ENCODE measurements at places on chromosomes 2 and 18.

DNA sequence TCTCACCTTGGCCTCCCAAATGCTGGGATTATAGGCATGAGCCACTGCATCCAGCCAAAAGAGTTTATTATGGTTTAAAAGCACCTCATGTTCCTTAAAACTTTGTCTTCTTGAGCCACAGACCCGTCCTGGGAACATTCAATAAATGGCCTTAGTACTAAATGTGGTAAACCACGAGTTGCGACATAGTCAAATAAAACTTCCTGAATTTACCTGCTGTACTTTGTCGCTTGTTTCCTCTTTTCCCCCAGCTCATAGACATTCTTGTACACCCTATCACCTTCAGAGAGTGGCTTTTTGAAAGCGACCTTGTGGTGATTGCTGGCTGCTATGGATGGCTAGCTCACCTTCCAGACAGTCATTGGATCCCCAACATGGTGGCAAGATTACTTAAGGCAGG, 310.4 kb downstream of the LRRTM1 start:
- DNase-seq: no peak

DNA sequence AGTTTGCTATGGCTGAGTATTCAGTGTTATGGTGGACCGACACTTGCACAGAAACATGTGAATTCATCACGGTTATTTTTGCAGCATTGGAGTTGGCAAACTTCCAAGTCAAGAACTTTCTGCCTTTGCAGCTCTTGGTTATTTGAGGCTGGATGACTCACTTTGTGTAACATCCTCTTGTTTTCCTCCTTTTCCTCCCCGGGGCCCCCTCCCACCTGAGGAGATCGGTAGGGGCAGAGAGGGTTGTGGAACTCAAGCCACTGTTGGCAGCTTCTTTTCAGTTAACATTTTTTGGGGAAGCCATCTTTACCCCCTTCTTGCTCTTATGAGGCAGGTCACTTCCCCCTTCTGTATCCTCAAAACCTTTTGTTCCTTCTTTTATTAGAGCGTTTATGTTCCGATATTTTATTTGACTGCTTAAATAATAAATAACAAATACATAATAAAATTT, 48.6 kb downstream of the DDX1 start:
- no peak for DNase-seq

- no peak for DNase-seq
These were observed 157.9 kb downstream of the ANKRD44 start for GRCh38 chr2:197152451-197153228.

GRCh38 chr2:104919127-104919526, 65.2 kb downstream of the POU3F3 start:
- no peak for DNase-seq

DNA sequence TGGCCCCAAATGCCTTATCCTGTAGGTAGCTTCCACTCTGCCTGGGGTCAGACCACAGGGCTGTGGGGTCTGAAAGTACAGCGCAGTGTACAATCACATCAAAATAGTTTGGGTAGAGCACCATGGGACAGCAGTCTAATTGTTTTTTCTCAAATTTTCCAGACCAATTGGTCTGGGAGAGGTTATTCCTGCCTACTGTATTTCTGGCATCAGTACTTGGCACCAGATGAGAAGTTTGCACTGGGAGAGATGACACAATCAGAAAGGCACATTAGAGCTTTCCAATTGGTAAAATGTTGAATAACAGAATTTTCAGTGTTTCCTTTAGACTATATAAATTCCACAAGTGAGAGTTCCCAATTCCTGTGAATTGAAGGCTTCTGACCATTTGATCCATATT, 30.9 kb upstream of the LRRTM1 start:
- DNase-seq: no peak

DNA sequence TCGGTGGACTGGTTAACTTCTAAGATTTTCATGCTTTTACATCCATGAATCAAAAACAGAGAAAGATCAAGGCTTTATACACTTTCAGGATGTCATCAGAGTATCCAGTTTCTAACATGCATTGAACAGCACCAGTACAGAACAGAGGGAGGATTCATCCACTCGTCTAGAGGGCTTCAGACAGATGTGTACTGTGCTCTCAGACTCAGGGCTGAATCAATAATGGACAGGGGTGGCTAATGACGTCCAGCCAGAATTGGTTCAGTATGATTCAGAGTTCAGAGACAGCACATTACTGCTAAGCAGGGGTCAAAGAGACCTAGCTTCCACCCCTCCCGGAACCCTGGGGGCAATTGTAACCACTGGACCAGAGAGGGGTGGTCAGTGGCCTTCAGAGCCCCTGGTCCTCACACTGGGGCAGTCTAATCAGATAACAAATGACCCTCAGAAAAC, 37.3 kb downstream of the RNU4ATAC start:
- DNase-seq: no peak

DNA sequence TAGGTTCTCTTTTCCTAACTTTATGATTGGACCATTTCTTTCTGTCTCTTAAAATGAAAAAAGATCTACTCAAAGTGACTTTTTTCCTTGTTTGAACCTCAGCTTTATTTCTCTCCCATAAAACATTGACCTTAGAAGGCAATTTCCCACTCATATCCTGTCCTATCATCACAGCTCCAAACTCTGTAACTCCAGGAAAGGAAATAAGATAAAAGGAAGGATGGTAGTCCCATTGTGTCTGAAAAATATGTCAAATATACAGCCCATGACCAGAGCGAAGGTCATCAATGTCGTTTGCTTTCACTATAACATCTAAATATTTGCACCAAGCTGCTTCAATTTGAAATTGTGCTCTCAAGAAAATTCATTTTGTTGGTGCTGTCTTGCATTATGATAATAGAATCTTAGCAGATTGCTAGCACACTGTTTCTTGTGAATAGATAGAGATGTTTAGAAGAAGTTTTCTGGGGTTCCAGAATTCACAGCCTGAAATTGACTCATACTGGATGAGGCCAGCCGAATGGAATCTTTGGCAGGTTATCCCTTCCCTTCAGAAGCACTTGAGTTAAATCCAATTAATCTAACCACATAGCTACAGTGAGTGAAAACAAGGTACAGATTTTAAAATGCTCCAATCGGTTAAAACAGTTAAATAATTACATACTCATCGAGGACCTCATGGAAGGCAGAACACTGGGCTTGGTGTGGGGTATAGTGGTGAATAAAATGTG, 95.1 kb downstream of the CRIM1 start:
- no peak for DNase-seq

DNA sequence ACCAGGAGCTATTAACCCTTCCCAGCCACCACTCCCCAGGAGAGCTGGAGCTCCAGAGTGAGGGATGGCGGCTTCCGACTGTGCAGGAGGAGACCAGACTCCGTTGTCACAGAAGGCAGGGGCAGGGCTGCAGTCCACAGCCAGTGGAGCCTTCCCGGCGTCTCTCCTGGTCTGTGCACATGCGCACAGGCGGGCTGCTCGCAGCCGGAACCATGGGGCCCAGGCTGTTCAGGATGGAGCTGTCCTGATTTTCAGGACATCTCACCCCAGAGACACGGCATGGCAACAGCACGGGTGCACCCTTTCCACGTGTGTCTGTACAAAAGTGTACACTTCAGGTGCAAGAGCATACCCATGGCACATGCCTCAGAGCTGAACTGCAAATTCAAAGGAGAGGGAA, 28.9 kb downstream of the EIPR1 start:
- no peak for DNase-seq

DNA sequence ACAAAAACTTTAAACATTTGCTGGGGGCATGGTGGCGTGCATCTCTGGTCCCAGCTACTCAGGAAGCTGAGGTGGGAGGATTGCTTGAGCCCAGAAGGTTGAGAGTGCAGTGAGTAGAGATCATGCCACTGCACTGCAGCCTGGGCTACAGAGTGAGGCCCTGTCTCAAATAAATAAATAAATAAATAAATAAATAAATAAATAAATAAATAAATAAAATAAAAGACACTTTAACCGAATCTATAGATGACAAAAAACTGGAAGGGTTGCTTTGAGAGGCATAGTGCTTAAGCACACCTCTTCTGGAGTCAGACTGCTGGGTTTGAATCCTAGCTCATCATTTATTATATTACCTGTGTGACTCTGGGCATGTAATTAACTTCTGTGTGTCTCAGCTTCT, 21.2 kb upstream of the CHN1 start:
- DNase-seq: no peak

DNA sequence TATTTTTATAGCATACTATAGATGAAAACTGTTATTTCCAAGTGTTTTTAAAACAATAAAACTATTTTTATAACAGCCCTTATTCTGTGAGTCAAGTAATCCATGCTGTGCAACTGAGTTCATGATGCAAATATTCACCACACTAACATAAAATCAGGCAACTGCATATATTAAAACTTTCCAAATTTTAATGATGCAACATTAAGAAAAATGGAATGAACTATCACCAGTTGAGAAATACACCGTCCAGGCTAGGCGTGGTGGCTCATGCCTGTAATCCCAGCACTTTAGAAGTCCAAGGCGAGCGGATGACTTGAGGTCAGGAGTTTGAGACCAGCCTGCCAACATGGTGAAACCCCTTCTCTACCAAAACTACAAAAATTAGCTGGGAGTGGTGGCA, 114.5 kb downstream of the CDH2 start:
- DNase-seq: no peak

- DNase-seq: no peak
These were observed 75.5 kb downstream of the NPAS2 start for GRCh38 chr2:100895402-100895801.

GRCh38 chr2:66748939-66749338, 314.0 kb downstream of the MEIS1 start:
- no peak for DNase-seq

DNA sequence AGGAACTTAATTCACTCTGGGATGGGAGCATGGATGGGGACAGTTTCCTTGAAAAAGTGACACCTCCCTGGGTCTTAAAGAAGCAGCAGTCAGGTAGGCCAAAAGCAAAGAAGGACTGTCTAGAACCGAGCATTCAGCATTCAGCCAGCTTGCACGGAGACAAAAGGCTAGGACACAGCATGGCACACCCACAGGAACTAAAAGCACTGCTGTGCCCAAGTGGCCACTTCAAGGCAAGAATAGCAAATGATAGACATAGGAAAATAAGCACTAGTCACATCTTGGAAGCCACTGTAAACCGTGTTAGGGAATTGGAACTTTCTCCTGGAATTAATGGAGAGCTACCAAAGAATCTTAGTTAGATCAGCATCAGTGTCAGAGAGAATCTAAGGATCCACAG, 47.0 kb downstream of the LRP2 start:
- no peak for DNase-seq

- no peak for DNase-seq
These were observed 28.4 kb upstream of the SELENOI start for GRCh38 chr2:26317377-26318105.

DNA sequence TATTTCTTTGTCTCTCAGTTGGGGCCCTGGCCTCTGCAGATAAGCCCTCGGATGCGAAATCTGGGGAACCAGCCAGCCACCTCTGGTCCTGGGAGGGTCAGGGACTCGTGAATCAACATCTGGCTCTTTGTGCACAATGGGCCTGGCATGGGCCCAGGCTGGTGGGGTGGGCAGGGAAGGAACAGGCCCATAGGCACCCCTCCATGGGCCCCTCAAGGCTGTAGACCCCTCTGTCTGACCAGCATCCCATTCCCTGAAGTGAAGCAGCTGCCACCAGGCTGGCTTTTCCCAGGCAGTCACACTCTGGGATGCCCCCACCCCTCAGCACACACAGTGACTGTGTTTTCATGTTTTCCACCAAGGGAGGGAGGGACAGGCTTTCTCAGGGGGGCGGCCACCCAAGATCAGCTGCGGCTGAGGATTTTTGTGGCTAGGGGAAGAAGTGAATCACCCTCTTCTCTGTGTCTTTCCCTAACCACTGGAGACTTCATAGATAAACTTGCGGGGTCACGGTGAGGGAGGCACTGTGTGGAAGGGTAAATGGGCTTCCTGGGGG, 166.0 kb downstream of the AGAP1 start:
- DNase-seq: no peak

DNA sequence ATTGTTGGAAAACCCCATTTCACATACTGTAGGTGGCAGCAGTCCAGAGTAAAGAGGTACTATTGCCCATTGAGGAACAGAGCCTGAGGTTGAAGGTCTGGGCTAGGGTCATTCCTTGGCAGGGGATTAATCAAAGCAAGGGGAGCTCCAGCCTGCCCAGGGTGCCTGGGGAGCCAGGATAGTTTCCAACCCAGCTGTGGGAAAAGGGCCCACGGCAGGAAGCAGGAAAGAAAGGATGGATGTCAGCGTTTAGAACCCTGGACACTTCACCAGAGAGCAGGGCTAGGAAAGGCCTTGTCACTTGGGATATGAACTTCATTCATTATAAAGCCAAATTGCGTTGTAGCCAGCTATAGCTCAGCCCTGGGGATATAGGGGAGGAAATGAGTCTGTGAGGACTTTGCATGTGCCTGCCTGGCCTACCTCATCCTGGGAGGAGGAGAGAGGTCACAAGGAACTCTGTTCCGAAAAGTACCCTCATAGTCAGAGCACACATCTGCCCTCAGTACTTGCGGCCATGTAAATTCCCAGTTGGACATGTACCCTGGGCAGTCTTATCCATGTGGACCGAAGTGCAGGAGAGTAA, 140.2 kb upstream of the COPS8 start:
- DNase-seq: no peak

- DNase-seq: no peak
These were observed 26.8 kb downstream of the MOGAT1 start for GRCh38 chr2:222698276-222698675.

DNA sequence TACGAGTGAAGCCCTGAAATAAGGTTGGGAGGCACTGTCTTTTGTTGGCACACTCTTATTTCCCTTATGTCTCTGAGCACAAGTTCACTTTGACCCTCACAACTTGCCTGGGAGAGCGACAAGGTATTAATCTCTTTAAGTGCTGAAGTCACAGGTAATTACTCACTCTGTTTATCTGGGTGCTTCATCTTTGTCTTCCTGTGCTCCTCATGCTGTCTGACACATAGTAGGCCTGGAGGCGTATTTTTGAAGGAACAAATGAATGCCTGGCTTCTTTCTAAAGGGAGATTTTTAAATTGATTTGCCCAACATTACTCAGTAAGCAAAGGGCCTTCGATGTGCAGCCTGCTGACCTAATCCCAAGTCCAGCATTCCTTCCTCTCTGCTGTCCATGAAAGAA, 507.1 kb upstream of the TNP1 start:
- no peak for DNase-seq

DNA sequence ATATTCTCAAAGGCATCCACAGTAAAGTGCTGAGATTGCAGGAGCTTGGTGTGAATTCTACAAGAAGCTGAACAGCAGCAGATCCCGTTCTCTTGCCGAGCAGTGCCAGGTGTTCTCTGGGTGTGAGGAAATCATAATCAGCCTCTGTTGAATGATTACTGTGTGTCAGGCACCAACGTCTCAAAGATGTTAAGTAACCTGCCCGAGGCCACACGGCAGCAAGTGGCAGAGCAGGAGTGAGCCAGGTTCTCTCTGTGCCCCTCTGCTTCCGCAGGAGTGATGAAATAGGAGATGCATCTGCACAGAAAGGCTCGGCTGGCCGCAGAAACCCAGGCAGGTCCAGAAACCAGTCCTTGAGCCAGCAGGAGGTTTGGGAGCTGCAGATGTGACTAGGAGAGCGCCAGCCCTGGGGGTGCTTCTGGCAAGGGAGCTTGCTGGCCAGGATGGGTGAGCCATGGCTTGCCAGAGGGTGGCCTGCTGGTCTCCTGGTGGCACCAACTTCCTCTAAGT, 68.4 kb downstream of the COPS7B start:
- no peak for DNase-seq

- DNase-seq: no peak
These were observed 3.7 kb upstream of the ZEB2 start for GRCh38 chr2:144523596-144524117.

- DNase-seq: no peak
These were observed 443.5 kb downstream of the XIRP2 start for GRCh38 chr2:167331636-167332232.

GRCh38 chr2:130918393-130918792, 81.7 kb downstream of the ARHGEF4 start:
- DNase-seq: no peak

- DNase-seq: no peak
These were observed 93.5 kb upstream of the NEDD4L start for GRCh38 chr18:57950542-57950941.

Measured in stimulated activated CD8-positive, alpha-beta memory T cell treated with anti-CD3 and anti-CD28 coated beads, Interleukin-7, amount 100 ng/mL, for 24 hours (primary cell).